ENCODE measurements at places on chromosomes 2 and 18.

DNA sequence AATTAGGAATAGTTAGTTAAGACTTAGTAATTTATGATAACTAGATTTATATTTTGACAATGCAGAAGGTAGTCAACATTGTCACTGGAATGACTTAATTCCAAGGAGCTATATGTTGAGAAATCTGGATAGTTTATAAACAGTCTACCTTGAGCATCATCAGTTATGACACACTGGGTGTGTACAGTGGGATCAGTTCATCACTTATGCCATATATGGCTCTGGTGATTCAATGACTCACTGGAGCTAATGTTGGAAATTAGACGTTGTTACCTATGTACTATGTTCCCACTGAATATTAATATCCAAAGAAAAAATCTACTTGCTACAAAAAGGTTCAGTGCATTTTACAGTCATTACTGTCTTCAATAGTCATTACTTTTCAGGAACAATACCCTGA is 34.0 kb upstream of the ITPRID2 start:
- DNase-seq, result no peak

DNA sequence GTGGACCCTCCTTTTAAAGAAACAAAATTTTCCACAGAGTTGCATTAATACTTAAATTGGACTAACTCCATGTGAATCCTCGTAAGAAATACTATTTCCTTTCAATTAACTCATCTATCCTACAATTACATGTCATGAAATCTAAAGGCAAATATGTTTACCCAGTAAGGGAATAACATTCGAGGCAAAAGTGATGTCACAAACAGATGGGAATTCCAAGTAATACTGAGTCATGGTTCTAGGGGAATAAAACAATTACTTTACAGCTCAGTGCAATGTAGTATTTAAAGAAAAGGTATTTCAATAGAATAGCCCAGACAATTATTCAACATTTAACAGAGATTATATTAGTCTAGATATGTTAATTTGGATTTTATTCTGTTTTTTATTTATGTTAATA is 205.8 kb downstream of the ZNF385B start:
- no peak for DNase-seq

DNA sequence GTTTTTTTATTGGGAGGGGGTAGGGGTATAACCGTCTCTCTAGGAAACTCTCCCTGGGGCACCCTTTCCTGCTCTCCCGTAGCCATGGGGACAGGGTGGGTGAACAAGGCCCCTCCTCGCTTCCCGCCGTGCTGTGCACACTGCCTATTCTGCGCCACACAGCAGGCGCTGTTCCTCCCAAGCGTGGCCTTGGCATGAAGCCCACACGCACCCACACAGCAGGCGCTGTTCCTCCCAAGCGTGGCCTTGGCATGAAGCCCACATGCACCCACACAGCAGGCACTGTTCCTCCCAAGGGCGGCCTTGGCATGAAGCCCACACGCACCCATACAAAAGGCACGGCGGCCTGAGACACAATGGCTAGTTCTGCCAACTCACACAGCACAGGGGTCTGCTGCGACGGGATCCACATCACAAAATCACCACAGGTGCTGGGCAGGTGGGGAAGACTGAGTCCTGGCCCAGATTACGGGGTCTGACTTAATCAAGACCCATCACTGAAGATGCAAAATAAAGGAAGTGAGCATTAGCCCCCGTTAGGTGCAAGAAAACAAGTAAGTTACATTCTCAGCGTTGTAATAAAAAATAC is 46.6 kb upstream of the TPO start:
- no peak for DNase-seq

DNA sequence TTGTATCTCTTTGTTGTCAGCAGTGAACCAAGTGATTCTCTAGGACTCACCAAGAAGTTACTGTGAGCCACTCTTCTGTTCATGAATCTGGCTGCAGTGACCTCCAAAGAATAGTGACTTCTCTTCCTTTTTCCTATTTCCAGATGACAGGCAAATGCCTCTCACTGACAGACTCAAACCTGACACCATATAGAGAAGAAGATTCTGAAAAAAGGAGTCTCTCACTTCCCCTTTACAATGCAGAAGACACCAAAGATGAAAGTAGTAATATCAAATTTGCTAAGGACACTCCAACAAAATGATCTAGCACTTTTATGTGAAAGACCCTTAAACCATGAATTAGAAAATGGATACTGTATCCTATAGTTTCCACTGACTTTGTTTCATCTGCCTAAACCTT is 44.4 kb upstream of the SETBP1 start:
- DNase-seq, result no peak

- no peak for DNase-seq
These were observed 43.3 kb upstream of the SERPINB2 start for GRCh38 chr18:63844254-63844653.

DNA sequence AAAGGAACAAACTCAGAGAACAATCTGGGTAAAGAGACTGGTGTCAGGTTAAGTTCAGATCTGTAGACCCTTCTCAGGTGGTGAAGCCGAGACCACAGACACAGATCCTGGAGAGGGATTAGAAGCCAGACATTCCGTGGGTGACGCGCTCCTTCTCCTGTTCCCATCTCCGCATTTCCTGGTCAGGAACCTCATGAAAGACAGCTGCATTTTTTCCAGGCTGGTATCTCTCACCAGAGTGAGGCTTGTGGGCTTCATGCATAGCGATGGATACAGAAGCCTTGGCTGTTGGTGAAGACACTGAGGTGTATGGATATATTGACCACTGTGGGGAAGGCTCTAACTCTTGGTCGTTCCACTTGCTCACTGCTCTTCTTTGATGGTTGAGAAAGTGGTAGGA is 152.6 kb downstream of the FAM210A start:
- no peak for DNase-seq

GRCh38 chr2:181988154-181988924 is 2.7 kb downstream of the PPP1R1C start:
- DNase-seq, result no peak

GRCh38 chr2:190903693-190904450 is 23.3 kb downstream of the GLS start:
- DNase-seq, result no peak

- DNase-seq, result no peak
These were observed 209.4 kb upstream of the RBBP8 start for GRCh38 chr18:22723773-22724172.
